ENCODE measurements at places on chromosomes 2 and 18.
A peak's percentile ranks its signal among the peaks of the same experiment; 100 is the strongest.

DNA sequence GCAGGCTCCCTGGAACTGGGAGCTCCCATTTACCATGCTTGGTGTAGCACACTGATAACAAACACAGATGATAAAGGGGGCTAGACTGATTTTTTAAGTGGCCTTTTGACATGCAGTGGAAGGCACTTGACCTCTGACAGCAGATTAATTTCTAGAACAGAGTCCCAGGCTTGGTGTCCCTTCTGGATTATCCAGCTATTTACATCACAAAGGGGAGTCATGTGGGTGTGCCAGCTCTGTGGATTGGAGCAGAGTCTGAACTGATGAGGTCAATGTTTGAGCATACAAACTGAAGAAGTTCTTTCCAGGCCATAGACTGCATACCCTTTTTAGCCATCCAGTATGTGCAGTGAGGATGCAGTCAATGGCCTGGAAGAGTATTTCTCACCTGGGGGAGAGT lies 31.5 kb upstream of the SIX2 start:
- no peak for DNase-seq

GRCh38 chr2:109129921-109130722 lies 1.1 kb downstream of the SH3RF3 start:
- no peak for DNase-seq

DNA sequence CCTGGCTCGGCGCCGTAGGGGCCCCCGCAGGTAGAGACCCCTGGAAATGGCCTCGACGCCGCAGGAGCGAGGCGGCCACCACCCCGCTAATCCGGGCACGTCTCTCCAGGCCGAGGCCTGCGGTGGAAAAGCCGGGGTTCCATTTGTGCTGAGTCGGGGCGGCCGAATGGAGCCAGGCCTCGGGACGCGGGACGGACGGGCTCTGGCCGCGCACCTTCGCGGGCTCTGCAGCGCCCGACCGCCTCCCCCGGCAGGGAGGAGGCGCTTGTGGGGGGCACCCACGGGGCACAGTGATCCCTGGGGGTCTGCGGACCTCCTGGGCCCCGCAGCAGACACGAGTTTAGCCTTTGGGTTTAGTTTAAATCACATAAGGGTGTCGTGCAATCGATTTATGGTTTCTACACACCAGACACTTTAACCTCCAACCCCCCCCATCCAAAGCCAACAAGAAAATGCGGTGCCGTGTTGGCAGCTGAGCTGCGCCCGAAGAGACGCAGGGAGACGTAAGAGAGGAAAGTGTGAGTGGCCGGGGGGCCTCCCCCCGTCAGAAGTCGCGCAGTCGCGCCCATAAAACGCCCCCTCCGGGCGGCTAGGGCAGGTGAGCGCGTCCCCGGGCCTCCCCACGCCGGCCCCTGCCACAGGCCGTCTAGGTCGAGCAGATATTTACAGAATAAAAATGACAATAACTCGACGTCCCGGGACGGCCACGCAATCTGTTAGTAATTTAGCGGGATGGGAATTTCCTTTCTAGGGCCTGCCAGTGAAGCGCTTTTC lies 1.0 kb upstream of the NFATC1 start:
- peak; percentile 49 for DNase-seq

DNA sequence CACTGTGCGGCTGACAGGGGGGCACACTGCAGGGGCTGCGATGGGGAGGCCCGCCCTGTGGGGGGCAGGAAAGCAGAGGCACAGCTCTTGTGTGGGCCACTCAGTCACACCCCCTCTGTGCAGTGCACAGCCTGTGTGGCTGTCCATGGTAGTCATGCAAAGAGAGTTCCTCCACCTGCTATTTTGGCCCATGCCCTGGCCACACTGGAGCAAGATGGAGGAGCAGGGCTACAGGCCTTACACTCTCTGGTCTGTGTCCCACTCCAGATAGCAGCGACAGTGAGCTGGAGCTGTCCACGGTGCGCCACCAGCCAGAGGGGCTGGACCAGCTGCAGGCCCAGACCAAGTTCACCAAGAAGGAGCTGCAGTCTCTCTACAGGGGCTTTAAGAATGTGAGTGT lies 28.5 kb upstream of the FAHD2A start:
- DNase-seq = no peak

DNA sequence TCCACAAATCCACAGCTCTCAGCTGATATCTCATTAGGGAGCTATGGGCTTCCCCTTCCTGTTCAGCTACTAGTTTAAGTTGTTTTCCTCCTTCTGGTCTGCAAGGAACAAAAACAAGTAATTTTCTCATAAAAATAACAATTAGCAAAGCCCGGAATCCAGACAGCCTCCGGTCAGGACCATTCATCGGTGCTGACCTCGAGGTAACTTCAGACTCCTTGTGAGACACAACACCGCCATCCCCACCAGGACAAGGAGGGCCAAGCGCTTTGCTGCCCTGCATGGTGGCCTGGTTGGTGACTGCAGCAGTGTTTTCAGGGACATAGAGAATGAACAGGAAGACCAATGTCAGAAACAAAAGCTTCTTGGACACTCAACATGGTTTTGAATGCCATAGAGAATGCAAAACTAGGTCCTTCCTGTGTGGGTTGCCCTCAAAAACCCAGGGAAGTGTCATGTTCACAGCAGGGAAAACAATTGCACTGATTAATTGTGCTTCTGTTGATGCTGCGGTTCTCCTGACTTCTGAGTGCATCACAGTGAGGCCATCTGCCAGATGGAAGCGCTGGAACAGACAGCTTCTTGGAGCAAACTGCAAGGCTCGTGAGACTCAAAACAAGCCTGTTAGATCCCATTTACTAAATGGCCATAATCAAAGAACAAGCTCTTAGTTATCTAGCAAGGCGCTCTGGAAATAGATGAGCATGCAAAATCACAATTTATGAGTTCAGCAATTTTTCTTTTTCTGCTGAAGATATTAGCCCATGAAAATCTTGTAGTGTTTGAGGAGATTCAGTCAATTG lies 77.1 kb downstream of the HS1BP3 start:
- DNase-seq = peak; percentile 69

GRCh38 chr18:55584201-55584600 lies 3.8 kb downstream of the TCF4 start:
- DNase-seq = no peak

DNA sequence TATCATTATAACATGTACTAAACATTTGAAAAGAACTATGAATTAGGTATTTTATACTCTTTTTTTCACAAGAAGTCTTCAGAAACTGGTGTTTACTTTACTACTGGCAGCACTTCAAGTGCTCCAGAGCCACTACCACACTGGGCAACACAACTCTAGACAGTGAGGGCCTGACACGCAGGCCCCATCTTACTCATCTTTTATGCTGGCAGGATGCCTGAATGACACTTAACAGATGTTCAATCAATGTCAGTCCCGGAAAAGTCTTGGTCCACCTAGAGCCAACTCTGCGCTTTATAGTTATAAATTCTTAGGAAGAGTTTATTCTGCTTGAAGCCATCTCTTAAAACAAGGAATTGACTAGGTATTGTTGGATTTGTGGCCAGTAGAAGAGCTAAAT lies 8.7 kb upstream of the WIPF1 start:
- DNase-seq = peak; percentile 85

DNA sequence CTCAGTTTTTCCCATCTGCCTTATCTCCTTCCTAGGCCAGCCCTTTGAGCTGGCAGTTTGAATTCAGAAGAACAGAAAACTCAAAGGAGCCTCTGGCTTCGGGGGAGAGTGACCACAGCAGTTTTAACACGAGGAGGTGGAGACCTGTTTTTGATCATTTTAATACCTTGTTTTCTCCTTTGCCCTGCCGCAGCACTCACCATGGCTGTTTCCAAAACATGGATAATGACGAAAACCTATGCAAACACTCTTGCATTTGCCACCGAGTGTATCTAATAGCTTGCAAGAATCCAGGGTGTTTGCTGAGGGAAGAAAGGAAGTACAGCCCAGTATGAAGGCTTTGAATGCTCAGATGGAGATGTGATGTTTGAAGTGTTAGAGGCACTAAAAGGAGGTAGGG lies 167.1 kb downstream of the PRKCE start:
- DNase-seq = no peak

- DNase-seq = no peak
Observed at GRCh38 chr2:152049541-152049940, 49.3 kb downstream of the CACNB4 start.

GRCh38 chr2:187971893-187972292 lies 319.8 kb upstream of the GULP1 start:
- DNase-seq = no peak

DNA sequence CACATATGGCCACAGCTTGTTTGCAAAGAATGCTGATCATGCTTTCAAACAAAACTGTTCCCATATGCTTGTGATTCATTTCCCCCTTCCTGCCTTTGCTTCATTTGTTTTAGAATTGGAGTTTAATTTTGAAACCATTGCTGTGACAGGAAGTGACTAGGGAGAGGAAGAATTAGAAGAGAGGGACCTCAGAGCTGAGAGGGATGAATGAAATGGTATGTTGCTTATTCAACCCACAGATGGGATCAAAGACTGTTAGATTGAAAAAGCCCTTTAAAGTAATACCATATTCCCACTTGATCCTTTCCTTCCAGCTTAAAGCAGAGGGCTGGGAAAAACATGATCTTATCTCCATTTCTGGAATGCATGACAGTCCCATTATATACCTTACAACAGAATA lies 106.2 kb upstream of the RNF152 start:
- DNase-seq = peak; percentile 95

DNA sequence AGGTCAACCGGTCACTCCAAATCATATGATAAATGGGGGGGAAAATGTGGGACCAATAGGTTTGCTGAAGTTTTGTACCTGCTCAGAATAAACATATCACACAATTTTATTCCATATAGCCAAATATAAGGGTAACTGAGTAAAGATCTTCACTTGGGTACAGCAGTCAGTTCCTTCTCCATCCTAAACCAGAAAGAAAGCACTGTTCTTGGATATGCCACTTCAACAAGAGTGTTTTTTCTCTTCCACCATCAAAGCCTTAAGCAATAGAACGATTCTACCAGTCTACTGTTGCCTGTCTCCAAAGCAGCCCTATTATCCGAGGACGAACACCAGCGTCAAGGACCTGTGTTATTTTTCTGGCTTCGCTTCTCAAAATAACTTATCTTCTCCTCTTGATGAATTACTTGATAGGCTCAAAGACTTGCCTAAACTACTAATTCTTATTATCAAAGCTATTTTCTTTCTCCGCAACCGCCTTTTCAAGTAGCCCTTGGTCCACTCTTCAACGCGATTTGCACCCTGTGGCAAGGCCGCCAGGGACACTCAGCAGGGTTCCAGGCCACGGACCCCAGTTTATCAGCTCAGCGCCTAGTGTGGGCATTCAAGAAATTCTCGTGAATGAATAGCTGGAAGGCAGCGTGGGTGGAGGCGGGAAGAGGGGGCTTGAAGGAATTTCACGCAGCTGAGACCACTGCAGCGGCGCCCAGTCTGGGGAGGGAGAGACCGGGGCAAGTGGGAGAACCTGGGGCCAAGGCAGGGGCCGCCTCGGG lies 646 bp downstream of the ALS2 start:
- no peak for DNase-seq

GRCh38 chr18:38007676-38008330 lies 442.2 kb upstream of the CELF4 start:
- DNase-seq = no peak

DNA sequence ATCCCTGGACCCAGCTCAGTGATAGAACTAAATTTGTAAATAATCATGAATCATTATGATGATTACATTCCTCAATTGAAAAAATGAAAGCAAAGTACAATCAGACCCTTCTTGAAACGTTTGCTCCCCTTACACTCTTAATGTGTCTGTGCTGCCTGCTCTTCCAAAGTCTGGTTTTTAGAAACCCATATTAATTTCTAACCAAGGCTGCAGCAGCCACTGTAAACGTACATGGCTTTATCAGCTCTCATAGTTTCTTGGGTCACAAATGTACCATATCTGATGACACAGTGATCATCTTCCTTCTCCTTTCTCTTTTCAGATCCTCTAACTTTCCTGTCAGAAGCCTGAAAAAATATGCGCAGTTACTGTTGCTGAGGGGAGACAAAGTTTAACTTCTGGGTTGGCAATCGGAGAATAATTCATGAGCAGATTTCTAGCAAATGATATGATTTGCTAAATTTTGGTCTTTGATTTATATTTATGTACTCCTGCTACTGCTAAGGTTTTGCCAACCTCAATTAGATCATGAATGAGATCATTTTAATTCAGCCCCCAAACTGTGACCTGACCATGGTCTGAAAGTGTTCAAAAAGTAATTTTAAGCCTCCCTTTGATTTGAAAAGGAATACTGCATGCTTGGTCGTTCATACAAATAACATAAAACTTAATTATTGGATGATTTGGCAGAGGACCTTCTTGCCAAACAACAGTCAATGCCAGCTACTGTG lies 12.3 kb downstream of the ZEB2 start:
- DNase-seq = no peak

GRCh38 chr2:230227216-230227615 lies 1.7 kb downstream of the SP140 start:
- DNase-seq = no peak

DNA sequence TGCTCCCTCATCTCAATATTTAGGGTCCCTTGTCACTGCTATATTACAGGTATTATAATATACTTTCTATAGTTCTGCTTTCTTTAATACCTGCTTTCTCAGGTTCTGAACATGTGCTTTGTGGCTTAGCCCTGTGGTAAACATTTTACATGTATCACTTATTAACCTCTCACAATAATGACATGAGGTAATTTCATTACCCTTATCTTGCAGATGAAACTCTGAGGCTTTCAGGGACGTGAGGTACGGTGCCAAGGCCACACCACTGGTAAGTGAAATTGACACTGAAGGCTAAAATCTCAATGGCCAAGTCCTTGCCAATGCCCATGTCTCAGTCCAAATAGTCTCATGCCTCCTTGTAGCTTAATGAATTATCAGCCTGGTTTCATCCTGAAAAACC lies 21.7 kb downstream of the LINC00305 start:
- DNase-seq = no peak

DNA sequence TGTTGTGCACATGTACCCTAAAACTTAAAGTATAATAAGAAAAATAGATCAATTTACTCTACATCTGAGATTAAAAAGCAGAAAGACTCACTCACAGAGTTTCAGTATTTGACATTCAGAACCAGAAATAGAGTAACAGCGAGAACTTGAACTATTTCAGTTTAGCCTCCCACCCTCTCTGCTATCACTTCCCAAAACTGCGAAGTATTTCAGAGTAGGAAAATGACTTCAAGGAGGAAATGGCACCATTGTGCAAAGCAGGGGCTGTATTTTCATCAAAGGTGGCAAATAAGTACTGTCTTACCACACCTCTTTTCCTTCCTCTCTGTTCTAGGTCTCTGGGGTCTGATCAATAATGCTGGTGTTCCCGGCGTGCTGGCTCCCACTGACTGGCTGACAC lies 13.6 kb downstream of the DHRS9 start:
- no peak for DNase-seq

DNA sequence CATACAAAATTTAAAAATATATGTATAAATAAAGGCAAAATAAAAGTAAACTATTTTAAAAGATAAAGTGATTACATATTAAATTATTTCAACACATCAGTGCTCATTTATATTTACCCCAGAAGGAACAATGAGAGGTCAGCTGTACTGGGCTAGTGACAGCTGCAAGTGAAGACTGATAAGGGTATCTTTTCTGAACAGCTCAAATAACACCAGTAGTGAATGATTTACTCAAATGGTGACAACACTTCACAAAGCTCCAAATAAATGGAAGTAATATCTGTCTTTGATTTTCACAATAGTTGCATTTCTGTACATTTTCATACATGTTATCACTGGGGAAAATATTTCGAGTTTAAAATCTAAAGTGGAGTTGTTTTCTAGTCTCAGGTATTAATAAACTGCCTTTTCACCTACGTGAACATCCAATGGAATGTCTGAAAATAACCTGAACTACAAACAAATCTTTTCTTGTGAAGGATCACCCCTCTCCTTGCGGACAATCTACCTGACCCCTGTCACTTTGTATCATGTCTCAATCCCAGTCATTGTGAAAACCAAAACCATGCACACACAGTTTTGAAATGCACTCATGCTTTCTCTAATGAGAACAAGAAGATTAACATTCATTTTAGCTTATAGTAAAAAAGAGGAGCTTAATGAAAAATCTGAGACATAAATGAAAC lies 1928.8 kb upstream of the CELF4 start:
- DNase-seq = no peak
